AG08395 (cell line): ENCODE measurements at places on chromosomes 6 and 20.
A peak's percentile ranks its signal among the peaks of the same experiment; 100 is the strongest.

- no peak for DNase-seq
Observed at GRCh38 chr6:16731478-16732051, 29.7 kb downstream of the ATXN1 start.

- no peak for DNase-seq
Observed at GRCh38 chr20:6622041-6622440, 145.4 kb upstream of the BMP2 start.

GRCh38 chr6:2956930-2957685 lies 14.3 kb downstream of the SERPINB6 start:
- DNase-seq = peak; percentile 18

DNA sequence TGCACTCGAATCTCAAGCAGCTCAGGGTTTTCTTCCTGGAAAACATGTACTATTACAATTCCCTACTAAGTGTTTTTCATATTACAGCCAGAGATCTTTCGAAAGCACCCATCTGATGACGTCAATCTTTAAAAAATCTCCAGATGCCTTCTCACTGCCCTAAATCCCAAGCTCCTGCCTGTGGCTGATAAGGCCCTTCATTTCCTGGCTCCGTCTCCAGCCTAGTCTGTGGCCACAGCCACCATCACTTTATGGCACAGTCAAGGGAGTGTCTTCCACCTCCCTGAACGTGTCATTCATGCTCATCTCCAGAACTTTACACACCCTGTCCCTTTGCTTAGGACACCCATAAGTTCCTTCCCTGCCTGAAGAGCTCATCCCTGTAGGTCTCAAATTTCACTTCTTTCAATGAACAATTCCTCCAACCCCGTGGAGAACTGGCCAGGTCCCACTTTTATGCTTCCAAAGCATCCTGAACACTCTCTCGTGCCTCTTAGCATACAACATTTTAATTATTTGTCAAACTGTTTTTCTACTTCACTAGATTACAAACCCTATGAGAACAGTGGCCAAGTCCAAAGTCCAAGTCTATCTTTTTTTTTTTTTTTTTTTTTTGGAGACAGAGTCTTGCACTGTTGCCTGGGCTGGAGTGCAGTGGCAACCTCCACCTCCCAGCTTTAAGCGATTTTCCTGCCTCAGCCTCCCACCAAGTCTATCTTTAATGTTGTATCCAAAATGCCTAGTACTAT lies 106.1 kb upstream of the AGPAT4 start:
- DNase-seq = peak; percentile 19

DNA sequence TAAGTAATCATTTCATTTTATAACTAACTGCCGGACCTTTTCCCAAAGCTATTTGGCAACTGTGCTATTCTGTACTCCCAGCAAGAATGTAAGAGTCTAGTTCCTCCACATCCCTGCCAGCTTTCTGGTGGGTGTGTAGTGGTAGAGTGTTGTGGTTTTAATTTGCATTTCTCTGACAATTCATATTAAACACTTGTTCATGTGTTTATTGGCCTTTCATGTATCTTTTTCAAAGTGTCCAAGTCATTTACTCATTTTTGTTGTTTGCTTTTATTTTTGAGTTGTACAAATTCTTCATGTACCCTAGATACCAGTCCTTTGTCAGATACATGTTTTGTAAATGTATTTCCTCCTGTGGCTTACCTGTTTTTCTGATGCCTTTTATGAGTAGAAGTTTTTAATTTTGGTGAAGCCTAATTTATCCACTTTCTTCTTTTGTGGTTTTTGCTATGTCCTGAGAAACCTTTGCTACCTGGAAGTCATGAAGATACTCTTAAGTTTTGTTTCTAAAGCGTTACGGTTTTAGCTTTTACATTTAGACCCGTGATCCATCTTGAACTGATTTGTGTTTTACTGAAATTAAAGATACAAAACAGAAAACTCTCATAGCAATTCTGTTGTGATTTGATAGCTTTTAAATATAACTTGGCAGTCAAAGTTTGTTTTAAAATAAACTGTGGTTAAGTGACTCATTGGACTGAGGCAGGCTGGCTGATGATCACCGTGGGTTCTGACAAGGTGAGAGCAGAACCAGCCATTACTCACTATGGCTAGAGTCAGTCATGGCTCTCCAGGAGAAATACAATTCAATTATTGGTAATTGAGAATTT lies 8.0 kb downstream of the MYLIP start:
- DNase-seq = peak; percentile 76
